ENCODE measurements at places on chromosomes 2 and 18.

DNA sequence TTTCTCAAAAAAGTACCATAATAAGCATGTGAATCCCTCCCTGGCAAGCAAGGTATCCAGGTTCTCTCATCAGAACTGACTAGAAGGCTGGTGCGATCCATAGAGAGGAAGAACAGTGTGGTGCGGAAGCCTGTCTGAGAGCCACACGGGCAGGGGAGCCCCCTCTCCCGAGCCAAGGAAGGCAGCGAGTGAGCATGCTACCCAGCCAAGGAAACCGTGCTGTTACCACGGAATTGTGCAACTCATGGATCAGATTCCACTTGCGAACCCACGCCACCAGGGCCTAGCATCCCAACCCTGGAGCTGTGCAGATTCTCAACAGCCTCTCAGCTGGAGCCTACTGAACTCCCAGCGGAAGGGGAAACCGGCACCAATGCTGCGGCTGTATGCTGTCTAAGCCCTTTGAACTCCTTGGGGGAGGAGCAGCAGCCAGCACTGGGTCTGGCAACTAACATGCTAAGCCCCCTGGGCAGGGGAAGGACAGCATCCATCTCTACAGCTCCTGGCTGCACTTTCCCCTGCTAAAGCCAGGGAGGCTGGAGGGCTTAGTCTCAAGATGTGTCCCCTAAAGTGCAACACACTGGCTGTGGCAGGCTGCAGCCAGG, 823.1 kb downstream of the EPHA4 start:
- DNase-seq: no peak

DNA sequence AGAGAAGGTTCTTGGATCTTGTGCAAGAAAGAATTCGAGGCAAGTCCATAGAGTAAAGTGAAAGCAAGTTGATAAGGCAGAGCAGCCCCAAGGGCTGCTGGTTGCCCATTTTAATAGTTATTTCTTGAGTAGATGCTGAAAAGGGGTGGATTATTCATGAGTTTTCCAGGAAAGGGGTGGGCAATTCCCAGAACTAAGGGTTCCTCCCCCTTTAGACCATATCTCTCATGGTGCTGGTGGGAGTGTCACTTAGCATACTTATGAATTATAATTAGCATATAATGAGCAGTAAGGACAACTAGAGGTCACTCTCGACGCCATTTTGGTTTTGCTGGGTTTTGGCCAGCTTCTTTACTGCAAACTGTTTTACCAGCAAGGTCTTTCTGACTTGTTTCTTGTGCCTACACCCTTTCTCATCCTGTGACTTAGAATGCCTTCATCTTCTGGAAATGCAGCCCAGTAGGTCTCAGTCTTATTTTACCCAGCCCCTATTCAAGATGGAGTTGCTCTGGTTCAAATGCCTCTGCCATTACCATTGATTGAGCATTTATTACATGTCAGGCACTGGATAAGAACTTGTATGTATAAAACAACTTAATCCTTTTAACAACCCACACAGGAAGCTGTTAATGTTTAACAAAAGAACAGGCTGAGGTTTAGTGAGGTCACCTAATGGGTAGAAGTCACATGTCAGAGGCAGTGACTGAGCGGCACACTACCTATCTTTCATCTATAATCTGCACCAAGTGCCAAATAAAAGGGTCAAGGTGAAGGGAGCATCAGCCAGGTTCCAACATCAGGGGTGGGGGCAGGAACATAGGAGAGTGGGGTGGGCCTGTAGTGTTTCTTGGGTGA, 250.9 kb downstream of the ICOS start:
- DNase-seq: no peak

DNA sequence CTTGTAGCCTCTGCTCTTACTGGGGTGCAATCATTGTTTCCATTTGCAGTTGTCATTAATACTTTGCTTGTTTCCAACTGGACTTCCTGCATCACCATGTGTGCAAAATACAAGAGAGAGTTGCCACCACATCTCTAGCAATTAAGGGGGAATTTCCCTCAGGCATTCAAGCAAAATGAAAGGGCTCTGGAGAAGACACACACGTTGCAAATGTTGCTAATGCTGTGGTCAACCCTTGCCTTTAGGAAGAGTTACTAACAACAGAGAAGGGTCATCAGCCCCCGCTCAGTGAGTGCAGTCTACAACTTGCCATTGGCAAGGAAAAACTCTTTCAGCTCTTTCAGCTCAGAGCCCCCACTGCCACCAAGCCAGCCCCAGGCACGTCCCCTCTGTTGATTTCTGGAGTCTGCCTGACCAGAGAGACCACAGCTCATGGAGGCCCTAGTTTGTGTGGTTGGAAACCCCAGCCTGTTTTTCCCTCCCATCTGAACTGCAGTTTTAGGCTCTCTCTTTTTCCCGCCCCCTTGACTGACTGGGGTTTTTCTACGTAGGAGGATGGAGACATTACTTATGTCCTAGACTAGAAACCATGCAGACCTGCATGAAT, 25.9 kb upstream of the GPR45 start:
- no peak for DNase-seq

GRCh38 chr2:206657087-206657486, 14.8 kb downstream of the FAM237A start:
- DNase-seq: no peak

- DNase-seq: no peak
Observed at GRCh38 chr2:125330133-125330532, 1305.0 kb downstream of the CNTNAP5 start.

GRCh38 chr2:172976116-172976515, 99.5 kb upstream of the MAP3K20 start:
- DNase-seq: no peak

- no peak for DNase-seq
Observed at GRCh38 chr2:215528555-215528954, 92.7 kb upstream of the FN1 start.

DNA sequence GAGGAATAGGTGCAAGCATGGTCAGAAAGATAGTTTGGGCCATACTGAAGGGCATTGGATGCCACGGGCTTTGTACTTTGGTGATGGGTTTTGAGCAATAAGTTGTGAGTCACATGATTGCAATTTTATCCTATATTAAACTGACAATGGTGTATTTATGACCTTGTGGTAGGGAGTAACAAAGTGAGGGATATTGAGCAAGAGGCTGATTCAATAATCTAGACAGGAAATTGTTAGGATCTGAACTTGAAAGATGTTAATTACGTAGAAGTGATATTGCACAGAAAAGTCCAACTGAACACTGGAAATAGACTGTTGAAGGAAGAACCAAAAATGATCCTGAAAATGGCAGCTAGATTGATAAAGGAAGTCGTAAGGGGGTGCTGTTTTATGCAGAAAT, 46.6 kb upstream of the TCF4 start:
- no peak for DNase-seq

DNA sequence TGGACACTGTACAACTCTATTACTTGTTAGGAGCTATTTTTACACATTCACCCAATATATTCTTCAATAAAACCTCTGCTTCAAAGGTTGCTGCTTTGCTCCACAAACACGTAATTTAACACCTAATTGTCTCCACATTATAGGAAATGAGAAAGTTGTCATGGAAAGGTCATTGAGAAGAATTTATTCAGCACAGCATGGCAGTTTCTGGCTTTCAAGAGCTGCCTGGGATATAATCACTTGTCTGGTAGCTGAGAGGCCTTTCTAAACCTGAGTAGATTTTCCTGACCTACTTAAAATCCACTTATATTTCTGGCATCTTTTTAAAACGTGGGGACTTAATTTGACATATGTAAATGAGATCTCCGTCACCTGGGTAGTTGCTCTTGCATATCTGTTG, 216.1 kb downstream of the ZNF804A start:
- no peak for DNase-seq

- DNase-seq: no peak
Observed at GRCh38 chr2:50345701-50346591, 686.0 kb downstream of the NRXN1 start.

DNA sequence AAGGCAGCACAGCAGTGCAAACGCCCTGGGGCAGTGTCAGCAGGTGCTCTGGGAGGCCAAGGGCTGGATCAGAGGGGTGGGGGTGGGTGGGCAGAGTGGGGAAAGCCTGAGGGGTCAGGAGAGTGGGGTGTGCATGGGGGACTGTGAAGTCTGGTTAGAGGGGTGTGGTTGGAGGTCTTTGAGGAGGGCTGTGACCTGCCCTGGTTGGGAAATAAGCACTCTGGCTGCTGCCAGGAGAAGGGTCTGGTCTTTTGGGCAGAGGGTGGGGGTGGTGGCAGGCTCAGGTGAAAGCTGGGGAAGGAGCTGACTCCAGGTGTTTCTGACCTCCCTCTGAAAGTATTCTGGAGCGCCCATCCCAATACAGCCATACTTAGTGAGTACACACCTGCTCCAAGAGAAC, 4.2 kb downstream of the ALPI start:
- no peak for DNase-seq
